Stimulated activated CD8-positive, alpha-beta memory T cell treated with anti-CD3 and anti-CD28 coated beads, Interleukin-2, amount 100 ng/mL, for 1 hour (primary cell): ENCODE measurements at places on chromosomes 16 and 17.

GRCh38 chr17:17999364-18000029, 26.8 kb downstream of the DRC3 start:
- no peak for DNase-seq

GRCh38 chr16:29912087-29912486, 11.8 kb downstream of the ASPHD1 start:
- no peak for DNase-seq

DNA sequence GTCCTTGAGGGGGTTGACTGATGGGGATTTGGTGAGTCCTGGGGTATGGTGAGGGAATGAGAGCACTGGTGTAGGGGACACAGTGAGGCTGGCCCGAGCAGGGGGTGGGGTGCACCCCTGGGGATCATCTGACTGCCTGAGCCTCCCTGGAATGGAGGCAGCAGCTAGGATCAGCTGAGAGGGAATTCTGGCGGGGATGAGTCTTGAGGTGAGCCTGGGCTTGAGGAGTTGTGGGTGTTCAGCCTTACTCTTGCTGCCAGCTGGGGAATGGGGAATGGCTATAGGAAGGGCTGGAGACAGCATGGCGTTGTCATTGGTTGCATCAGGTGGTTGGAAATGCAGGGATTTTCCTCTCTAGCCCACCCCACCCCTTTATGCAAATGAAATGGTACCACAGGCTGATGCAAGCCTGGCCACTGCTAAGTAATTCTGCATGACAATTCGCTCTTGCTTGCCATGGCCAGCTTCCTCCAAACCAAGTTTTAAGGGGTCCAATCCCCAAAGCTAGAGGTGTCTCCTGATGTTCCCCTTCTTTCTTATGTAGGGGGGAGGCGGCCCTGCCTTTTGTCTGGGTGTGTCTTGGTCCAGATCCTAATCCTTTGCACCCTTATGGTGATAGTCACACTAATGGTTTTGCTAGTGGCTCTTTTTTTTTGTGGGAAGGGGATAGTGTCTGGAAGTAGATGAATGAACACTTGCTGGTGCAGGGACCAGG, 7.5 kb downstream of the NFE2L1 start:
- DNase-seq, result no peak

- DNase-seq, result no peak
Measured at GRCh38 chr16:59748531-59748930, 1014.4 kb upstream of the GOT2 start.

- DNase-seq, result no peak
Measured at GRCh38 chr16:30511509-30511908, 14.9 kb downstream of the ZNF768 start.

DNA sequence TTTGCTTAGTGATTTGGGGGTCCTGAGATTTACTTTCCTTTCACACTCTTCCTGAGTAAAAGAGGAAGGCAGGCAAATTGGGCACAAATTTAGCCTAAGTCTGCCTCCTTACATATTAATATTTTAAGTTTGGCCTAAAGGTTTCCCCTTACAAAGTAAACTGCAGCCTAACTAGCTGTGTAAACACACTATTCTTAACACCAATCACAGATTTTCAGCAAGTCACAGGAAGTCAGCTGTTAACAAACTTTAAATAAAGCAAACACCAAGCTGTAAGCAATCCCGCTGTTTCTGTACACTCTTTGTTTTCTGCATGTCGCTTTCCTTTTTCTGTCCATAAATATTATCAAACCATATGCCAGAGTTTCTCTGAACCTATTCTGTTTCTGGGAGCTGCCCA, 45.1 kb upstream of the ABCC11 start:
- no peak for DNase-seq

- DNase-seq, result no peak
Measured at GRCh38 chr17:46264456-46265198, 30.3 kb upstream of the LRRC37A start.

DNA sequence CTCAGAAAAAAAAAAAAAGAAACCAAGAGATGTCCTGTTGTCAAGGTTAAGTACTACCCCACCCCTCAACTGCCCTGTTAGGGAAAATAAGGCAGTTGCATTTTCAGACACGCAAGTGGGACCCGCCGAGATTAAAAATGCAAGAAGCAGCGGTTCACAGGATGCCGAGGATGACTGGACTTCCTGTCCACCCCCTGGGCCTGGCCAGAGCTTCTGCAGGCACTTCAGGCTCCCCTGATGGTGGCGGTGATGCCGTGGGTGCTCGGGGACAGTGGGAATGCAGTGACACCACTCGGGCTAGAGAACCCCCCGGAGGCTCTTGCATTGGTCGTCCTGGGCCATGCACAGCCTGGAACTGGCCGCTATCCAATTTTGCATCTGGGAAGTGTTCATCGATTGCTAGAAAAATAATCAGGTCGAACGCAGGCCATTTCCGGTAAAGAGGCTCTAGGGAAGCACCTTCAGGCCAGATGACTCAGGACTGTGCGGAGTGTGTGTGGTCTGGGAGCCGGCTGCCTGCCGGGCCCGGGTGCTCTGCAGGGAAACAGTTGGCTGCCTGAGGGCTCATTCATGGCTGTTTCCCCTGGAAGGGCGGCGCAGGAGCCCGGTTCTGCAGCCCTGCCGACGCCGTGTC, 13.4 kb upstream of the CRISPLD2 start:
- DNase-seq, result no peak

DNA sequence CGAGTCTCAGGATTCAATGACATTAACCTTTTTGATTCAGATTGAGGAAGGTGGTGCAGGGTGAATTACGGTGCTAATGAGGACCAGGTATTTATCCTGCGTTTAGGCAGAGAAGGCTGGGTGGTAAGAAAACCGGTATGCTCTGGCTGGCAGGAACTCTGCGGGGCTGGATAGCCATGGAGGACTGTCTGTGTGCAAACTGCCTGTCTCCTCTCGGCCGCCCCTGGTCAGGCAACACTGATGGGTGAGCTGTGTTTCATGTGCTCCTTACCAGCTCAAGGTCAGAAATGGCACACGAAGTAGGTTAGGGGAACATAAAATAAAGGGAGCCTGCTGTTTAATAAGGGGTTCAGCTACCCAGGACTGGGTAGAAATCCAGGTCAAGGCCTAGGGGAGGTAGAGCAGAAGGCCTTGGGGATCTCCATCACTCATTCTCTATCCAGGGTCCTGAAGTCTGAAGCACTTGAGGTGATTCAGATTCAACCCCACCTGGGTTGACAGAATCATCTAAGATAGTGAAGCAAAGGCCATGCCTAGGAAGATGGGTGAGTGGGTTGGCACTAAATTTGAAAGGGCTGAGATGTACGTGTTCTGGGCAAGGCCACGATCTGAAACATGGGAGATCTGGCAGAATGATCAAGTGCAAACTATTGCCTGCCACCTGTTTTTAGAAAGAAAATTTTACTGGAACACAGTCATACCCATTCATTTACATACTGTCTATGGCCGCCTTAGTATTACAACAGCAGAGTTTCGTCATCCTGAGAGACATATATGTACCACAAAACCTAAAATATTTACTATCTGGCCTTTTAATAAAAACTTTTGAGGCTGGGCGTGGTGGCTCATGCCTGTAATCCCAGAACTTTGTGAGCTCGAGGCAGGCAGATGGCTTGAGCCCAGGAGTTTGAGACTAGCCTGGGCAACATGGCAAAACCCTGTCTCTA, 292.5 kb downstream of the XYLT1 start:
- no peak for DNase-seq

DNA sequence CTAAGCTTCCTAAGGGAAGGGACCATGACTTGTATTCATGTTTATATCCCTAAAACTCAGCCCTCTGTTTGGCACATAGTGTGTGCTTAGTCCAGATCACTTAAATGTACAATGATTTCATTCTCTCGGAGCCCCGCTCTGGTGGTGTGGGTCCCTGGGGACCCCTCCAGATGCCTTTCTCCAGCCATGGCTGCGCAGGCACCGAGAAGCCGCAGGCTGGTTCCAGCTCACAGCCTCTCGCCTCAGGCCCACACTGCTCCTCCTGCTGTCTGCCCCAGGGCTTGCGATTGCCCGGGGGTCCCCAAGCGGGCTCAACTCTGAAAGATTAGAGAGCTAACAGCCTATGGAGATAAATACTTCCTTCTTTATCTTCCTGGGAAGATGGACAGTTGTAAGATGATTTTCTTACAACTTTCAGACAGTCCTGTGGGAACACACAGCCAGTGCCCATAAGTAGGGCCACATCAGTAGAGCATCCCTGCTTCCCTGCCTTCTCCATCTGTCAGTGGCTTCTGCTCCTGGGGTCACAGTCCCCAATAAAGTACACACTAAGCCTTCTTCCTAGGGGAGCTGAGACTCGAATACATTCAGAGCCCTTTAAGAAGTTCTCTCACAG, 66.2 kb downstream of the CENPV start:
- DNase-seq, result no peak

DNA sequence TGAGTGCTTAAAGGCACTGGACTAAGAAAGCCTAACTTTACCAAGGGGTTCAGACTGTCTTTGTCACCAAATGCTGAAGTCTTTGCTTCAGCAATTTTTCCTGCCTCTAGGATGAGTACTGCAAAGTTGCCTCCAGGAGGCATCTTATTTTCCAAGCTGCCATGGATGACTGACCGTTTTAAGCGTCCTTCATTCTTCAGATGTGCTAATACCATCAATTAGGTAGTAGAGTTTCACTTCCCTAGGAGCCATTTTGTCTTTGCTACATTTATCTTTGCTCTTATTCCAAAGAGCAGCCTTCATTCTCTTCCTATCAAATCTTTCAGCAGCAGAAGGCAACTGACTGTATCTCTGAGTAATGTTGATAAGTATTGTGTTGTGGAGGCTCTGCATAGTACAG, 440.1 kb downstream of the CDH13 start:
- DNase-seq, result no peak

GRCh38 chr16:83044589-83044988, 417.8 kb downstream of the CDH13 start:
- DNase-seq, result no peak

- no peak for DNase-seq
Measured at GRCh38 chr17:29590411-29591145, 1.1 kb upstream of the GIT1 start.

GRCh38 chr17:193841-194806, 12.7 kb upstream of the DOC2B start:
- DNase-seq, result no peak

DNA sequence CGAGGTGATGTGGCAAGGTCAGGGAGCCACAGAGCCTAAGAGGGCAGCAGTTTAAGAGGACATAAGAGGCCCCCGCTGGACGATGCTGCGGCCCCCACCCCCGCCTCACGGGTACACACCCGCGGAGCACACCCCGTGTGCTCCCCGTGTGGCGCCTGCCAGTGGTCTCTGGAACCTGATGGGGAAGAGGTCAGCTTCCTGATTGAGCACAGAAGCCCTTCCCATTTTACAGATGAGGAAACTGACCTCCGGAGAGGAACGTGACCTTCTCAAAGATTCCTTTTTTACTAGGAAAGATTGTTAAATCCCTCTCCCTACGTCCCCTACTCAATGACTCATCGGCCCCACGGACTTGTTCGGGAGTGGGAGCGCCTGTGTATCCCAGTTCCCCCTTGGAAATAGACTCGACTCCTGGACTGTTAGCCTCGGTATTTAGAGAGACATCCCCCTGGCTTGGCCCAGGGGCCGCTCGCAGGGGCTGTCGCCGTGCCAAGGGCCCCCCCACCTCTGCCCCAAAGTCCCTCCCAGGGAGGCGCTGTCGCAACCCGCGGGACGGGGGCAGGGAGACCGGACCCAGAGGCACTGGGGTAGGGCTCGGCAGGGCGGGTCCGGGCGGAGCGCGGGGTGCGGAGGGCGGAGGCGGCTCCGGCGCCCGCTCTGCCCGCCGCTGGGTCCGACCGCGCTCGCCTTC, at the start of gene ABCC3:
Gene ABCC3 (plus strand): TSS at position 658 of the 691 bp plus-strand sequence. CDS start 56 bp downstream, outside the sequence.
- DNase-seq, result no peak

DNA sequence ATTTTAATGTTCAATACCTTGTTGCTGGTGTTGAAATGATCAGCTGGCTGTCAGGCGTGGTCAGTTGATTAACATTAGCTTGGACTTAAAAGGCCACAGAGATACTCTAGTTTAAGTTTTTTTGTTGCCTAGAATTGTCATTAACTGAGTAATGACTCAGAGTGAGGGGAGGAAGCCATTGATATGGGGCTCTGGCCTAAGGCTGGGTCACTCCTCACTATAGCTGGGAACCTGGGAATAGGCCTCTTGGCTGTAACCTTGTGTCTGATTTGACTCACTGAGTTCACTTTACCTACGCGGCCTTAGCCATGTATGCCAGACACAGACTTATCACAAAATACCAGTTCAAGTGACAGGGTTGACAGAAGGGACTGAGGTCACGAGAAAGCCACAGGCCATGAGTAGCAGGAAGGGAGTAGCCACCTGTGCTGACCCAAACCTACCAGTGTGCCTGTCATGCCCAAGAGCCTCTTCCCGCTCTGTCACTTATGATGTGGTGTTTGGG, 37.9 kb upstream of the ADCY7 start:
- DNase-seq, result no peak

GRCh38 chr17:77470800-77471733, 330.3 kb downstream of the SEC14L1 start:
- no peak for DNase-seq

- no peak for DNase-seq
Measured at GRCh38 chr17:59406808-59407381, 75.4 kb downstream of the YPEL2 start.

DNA sequence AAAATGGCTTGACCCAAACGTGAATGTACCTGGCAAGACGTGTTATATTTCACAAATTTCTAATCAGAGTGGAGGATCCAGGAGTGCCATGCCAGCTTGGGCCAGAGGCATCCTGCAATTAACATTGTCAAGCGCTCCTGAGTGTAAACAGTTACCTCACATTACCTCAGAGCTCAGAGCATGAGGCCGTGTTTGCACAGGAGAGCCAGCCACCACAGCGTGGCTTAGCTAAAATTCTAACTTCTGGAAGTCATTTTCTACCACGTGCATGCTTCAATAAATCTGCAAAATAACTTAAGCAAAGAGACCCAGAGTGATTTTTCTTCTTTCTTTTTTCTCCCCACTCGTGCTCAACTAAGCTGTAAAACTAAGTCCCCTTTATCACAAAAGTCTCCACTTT, 769.0 kb downstream of the KCNJ2 start:
- DNase-seq, result no peak

DNA sequence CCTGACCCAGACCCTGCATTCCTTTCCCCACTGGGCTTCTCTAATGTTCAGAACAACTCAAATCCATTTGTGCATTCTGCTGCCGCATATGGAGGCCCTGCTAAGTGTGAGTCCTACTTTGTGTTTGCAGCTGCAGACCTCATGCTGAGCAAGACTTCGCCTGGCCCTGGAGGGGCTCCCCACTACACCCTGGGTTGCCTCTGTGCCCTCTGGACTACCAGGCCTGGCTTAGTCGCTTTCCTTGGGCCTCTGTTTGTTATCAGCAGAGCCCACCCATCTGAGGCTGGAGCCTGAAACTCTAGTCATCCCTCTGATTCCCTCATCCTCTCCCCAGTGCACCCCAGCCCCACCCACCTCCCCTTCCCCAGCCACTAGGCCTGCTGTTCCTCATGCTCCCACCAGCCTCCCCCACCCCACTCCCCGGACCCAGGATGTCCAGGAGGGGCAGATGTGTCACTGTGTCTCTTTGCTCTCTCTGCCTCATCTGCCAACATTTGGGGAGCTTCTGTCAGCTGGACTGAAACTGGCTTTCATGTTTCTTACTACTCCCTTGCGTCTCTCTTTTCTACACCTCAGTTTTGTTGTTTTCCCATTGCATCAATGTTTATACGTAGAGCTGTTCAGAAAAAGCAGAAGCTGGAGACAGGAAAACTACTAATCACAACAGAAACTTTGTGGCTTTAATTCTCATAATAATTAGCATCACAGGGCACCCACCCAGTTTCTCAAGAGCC, 17.9 kb upstream of the CD300E start:
- DNase-seq, result no peak

- no peak for DNase-seq
Measured at GRCh38 chr16:25012525-25012991, 2.6 kb downstream of the ARHGAP17 start.
